Left cardiac atrium (tissue), 4 donors: ENCODE measurements at places on chromosomes 6 and 20. TPM values are rescaled to one million over a fixed set of nuclear protein-coding genes. Genes with fewer than 3 reads are reported as not detected.

Gene SLC22A2
- total RNA-seq: not detected

Gene RING1
- 29.7 TPM for total RNA-seq

Gene ATP6V1G2
- total RNA-seq: 1.9 TPM

Gene FAM184A
- total RNA-seq: 2.2 TPM

Gene MICAL1
- total RNA-seq: 9.8 TPM

Gene PDE10A
- 9.4 TPM for total RNA-seq

Gene MARCKS
- total RNA-seq: 23.0 TPM

Gene SAMD3
- total RNA-seq: 0.42 TPM

Gene SIRPB1
- 1.7 TPM for total RNA-seq

Gene GTSF1L
- total RNA-seq: not detected

Gene CAPN11
- 0.39 TPM for total RNA-seq

Gene PHACTR3
- total RNA-seq: 6.9 TPM

Gene OR2H1
- total RNA-seq: not detected

Gene RBM24
- total RNA-seq: 121 TPM
